Glomerular endothelial cell (primary cell): ENCODE measurements at places on chromosomes 2 and 18.

DNA sequence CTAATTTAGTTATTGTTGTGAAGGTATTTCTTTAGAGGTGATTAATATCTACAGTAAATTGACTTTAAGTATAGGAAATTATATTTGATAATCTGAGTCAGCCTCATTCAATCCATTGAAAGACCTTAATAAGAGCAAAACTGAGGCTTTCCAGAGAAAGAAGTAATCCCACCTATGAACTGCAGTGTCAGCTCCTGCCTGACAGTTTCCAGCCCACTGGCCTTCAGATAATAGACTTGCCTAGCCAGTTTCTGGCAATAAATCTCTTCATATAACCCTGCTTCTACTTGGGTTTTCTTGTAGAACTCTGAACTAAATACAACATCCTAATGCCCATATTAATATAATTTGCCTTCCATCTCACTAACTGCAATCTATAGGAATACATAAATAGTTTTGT is 437.9 kb upstream of the UBE2E3 start:
- no peak for DNase-seq

DNA sequence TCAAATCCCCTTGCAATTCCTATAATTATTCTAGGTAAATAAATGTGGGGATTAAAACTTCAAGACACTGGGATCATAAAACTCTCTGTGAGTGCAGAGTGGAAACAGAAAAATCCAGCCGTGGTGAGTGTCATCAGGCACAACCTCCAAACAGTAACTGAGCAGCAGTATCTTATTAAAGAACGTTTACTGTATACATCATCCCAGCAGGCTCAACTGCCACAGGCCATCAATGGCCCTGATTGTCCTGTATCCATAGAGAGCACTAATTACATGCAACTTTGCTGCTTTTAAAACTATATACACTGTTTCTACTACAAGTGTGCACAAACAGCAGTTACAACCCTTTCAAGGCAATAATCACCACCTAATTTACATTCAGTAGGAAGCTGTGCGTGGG is 23.9 kb downstream of the GAREM1 start:
- DNase-seq, result no peak

DNA sequence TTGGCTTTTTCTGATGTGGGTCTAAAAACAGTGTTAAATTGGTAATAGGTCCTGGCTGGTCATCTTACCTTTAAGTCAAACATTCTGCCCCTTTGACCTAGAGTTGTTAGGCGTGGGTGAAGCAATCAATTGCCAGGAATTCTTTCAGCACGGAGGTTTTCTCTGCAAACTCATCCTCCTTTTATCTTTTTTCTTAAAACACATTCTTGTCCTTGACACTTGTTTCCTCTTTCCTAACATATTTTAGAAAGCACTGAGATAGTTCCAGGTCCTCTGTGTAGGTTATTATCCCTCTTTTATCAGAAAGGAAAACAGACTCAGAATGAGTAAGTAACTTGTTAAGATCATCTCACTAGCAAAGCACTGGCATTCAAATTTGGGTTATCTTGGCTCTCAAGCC is 18.6 kb upstream of the AP1S3 start:
- no peak for DNase-seq

DNA sequence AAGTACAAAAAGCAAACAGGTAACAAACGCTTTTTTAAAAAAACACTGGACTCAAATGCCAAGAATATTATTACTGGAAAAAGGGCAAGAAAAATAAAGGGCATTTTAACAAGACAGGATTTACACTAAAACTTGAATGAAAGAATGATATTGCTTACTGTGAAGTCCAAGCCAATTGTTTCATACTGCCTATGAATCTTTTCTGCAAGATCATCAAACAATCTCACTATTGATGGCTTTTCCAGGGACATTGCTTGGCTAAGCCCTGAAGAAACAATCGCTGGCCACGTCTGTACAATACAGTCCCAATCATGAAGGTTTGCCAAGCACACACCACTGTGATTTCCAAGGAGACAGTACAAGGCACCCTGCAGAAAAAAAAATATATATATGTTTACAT is 41.4 kb upstream of the GPR75 start:
- DNase-seq, result no peak

DNA sequence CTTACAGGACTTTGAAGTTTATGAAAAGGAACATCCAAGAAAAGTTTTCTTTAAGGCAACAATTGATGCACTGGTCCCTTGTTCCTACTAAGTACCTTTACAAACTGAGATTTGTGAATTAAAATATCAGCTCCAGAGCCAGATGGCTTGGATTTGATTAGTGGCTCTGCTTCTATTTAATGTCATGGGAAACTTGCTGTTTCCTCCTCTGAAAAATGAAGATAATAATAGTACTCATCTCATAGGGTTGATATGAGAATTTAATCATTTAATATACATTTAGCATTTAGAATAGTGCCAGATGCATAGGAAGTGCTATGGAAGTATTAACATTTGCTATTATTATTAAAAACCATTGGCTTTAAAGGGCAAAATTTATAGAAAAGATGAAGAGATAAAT is 2.6 kb upstream of the GAREM1 start:
- no peak for DNase-seq

GRCh38 chr2:237048595-237048994 is 37.1 kb upstream of the COPS8 start:
- no peak for DNase-seq
